NCI-H2107 (cell line): ENCODE measurements at places on chromosomes 6 and 20.

DNA sequence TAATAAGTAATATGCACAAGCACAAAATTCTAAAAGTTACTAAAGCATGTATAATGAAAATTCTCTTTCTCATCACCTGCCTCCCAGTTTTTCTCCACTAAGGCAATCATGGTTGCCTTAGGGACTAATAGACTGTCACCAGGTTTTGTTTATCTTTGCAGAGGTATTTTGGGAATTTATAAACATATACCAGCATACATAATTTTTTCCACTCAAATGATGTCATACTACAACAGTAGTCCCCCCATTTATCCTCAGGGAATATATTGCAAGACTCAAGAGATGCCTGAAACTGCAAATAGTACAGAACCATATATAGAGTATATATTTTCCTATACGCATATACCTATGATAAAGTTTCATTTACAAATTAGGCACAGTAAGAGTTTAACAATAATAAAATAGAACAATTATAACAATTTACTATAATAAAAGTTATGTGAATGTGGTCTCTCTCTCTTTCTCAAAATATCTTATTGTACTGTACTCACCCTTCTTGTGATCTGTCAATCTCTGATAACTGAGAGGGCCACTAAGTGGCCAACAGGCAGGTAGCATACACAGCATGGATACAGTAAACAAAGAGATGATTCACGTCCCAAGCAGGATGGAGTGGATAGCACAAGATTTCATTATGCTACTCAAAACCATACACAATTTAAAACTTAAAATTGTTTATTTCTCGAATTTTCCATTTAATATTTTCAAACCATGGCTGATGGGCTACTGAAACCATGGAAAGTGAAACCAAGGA, 19.7 kb downstream of the RBL1 start:
- DNase-seq: no peak

GRCh38 chr20:61879303-61879620, 186.4 kb downstream of the TAF4 start:
- DNase-seq: no peak

GRCh38 chr6:13733178-13733887, 21.7 kb upstream of the RANBP9 start:
- DNase-seq: no peak

DNA sequence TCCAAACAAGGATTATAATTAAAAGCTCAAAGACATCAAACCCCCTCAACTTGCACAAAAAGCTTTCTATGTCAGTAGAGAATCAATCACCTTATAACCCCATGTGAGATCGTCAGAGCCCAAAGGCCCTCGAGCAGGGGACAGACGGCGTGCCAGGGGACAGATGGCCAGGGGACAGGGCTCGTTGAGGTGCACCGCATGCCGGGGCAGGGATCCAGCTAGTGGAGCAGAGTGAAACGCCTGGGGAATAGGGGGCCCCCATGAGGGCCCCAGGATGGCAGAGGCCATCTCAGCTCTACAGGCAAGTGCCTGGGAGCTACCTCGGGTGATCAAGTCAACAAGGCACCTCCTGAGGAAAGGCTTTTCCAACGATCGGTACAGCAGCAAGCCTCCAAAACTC, 28.6 kb downstream of the DIDO1 start:
- DNase-seq: no peak

DNA sequence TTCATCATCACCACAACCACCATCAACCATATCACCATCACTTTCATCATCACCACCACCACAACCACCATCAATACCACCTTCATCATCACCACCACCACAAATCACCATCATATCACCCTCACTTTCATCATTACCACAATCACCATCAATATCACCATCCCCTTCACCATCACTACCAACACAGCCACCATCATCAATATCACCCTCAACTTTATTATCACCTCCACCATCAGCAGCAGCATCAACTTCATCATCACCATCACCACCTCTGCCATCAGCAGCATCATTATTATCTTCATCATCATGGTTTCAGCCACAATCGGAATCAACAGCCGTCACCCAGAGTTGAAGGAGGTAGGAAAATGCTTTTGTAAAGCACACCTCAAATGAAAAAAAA, 225.7 kb upstream of the SULF2 start:
- no peak for DNase-seq
